ENCODE measurements at places on chromosomes 7 and 10. TPM values are rescaled to one million over a fixed set of nuclear protein-coding genes. Genes with fewer than 3 reads are reported as not detected.

- no peak for DNase-seq
Observed at GRCh38 chr10:131821378-131822012, 79.3 kb upstream of the PPP2R2D start.

- no peak for DNase-seq
Observed at GRCh38 chr10:122376364-122376961, 2.0 kb downstream of the PLEKHA1 start.

GRCh38 chr10:672203-672602 lies 17.3 kb downstream of the DIP2C start:
- DNase-seq: no peak

GRCh38 chr10:127874671-127875448 lies 17.9 kb downstream of the CLRN3 start:
- no peak for DNase-seq

GRCh38 chr10:74290708-74291107 lies 139.7 kb downstream of the ADK start:
- no peak for DNase-seq

GRCh38 chr7:127953423-127954356 lies 77.5 kb downstream of the LRRC4 start:
- no peak for DNase-seq

- DNase-seq: peak; percentile 8
Observed at GRCh38 chr7:55272328-55272727, 92.8 kb upstream of the LANCL2 start.

- no peak for DNase-seq
Observed at GRCh38 chr10:131129544-131129943, 182.0 kb downstream of the TCERG1L start.

- DNase-seq: no peak
Observed at GRCh38 chr7:50273301-50273700, 31.2 kb upstream of the IKZF1 start.

DNA sequence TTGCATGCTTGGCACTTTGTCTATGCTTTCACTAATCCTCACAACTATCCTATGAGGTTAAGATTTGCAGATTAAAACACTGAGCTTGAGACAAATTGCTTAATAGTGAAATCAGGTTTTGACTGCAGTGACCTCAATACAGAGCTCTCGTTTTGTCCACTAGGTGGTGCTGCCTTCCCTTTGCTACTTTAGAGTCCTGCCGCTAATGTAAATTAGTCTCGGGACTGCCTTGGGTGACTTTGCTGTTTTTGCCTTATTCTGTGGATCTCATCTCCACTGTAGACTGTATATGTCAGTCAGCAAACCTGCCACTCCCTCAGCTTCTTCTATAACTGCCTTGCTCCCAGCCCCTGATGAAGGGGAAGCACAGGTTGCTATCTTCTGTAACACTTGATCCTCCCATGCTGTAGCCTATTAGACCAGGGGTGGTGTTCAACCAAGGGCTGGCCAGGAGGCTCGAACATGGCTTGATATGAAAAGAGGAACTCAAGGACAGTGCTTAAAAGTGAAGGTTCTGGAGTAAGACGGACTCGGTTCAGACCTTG lies 26.0 kb downstream of the ASB4 start:
- peak; percentile 19 for DNase-seq

DNA sequence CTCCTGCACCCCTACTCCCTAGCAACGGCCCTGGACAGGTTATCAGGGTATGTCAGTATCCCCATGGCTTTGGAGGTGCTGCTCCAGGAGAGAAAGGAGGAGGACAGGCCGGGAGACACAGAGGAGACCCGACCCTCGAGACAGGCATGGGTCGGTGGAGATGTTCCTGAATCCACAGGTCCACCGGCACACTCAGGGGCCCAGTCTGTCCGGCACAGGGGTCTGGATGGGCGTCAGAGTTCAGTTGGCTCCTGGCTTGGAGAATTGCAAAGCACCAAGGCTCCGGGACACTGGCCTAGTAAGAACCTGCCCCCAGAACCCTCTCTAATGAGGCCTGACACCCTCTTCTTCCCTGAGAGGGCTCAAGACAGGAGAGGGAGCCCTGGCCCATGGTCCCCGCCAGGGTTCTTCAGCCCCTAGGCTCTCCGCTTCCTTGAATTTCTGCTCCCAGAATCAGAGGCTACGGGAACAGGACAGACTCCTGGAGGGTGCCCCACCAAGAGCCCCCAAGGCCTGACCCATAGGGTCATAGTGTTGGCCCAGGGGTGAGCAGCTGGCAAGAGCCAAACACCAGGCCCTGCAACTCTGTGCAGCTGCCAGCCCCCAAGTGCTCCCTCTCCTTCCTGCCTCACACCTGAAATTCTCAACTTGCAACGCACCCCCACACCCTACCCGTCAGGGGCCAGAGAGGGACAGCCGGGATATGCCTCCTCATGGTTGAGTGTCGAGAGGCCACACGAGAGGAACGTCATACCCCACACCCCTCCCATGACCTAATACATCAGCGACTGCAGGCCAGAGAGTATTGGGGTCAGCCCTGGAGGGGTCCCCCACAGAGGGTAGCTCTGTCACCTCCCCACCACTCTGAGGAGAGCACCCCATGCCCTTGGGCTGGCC lies 5.5 kb upstream of the IRF5 start:
- no peak for DNase-seq

DNA sequence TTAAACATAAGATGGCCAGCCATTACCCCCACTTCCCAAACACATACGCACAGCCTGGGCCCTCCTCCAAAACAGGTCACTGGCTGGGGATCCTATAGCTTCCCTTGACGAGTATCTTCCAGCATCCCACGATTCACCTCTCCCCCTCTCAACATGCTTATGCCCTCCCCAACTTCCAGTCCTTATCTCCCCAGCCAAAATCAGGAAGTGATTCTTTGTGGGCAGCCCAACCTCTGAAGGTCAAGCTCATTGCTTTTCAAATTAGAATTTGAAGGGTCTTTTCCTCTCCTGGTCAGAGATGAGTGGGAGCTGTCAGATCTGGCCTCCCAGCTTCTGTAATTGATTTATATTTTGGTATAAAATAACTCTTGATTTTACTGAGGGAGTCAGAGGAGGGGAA lies 133.6 kb downstream of the ATXN7L1 start:
- no peak for DNase-seq

DNA sequence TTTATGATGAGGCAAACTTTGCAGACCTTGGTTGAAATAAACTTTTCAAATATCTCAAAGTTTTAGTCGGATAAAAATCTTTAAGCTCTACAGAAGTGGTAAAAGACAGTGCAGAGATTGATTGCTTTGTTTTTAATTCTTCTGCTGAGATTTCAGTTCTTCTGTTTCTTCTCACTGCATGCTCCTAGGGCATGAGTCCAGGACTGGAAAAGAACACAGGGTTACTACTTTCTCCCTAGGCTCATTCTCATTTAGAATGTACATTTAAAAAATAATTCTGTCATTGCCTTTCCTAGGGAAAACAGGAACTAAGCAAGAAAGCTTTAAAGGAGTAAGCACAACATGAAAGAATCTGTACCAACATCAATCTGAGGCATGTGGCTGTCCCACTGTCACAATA lies 256.7 kb upstream of the DGKB start:
- no peak for DNase-seq

- peak; percentile 76 for DNase-seq
Observed at GRCh38 chr10:43292755-43293676, 26.2 kb upstream of the RASGEF1A start.

DNA sequence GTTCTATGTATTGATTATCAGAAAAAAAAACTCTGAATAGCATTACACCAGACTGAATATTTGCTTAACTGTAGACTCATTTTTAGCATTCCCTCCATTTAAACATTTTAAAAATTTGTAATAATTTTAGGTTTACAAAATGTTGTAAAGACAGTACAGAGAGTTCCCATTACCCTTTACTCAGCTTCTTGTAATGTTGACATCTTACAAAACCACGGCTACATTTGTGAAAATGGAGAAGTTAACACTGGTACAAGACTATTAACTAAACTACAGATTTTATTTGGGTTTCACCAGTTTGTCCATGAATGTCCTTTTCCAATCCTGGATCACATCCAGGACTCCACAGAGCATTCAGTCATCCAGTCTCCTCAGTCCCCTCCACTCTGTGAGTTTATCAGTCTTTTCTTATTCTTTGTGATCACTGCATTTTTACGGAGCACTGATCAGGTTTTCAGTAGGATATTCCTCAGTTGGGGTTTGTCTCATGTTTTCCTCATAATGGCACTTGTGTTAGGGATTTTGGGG lies 130.0 kb upstream of the EEPD1 start:
- no peak for DNase-seq

DNA sequence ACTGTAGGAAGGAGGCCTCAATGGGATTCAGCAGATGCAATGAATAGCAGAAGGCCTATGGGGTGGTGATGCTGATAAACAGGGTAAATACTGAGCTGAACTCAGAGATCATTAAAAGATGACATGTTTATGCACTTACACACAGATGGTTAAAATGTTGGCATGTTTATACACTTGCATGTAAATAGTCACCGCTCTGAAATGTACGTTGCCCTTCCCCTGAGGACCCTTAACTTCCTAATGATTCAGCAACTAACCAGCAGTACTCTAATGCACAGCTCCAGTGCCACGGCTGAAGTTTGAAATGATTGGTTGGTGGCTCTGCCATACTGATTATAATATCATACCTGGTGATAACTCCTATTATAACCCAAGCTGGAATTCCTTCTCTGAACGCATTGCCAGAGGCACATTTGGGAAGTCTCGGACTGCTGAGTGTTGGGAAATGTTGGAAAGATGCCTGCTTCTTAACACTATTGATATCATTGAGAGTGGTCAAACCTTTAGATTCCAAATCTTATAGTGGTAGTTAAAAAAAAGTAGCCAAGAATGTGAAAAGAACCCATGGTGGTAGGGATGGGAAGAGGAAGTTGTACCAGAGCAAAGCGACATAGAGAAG lies 3.7 kb upstream of the CAV1 start:
- no peak for DNase-seq

Gene SAMD9L
- not detected for total RNA-seq

Gene SPRN
- 0.18 TPM for total RNA-seq

Gene LRIT1
- total RNA-seq: not detected

Gene LIPN
- total RNA-seq: not detected

Gene BUD23
- total RNA-seq: 39.3 TPM

Gene VIPR2
- 2.5 TPM for total RNA-seq

Gene GDF2
- total RNA-seq: not detected

Gene TCERG1L
- total RNA-seq: 5.4 TPM

Gene CC2D2B
- total RNA-seq: 0.35 TPM
